ENCODE measurements at places on chromosomes 2 and 18. TPM values are rescaled to one million over a fixed set of nuclear protein-coding genes. Genes with fewer than 3 reads are reported as not detected.

DNA sequence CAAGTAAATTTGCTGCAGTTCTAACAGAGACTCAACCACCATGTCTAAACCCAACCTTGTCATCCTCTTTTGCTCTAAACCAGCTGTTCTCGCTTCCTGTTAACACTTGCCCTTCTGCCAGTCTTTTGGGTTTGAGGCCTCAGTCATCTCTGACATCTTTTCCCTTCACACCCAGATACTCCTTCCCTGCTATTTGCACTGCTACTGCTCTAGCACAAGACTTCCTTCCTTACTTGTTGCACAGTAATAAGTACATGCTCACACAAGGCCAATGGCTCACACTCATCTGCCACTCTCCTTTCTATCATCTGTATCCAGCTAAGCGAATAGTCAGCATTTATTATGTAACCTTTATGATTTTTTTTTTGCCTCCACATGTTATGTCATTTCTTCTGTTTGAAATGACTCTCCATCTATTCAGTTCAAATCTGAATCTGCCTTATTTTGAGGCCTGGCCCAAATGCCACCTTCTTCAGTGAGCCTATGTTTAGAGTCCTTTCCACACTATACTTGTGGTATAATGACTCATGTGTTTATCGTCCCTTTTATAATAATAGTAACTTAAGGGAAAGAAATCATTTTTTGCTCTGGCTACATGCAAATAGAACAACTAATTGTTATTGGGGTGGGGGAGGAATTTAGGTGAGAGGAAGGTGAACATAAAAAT, 22.5 kb upstream of the CDKL4 start:
- H3K27me3 ChIP-seq: no peaks in the 10 kb centered on the region
- no peak for DNase-seq
- no peaks in the 10 kb centered on the region for H3K4me1 ChIP-seq
- H3K36me3 ChIP-seq: peaks cover 5% of the 10 kb centered on the region

DNA sequence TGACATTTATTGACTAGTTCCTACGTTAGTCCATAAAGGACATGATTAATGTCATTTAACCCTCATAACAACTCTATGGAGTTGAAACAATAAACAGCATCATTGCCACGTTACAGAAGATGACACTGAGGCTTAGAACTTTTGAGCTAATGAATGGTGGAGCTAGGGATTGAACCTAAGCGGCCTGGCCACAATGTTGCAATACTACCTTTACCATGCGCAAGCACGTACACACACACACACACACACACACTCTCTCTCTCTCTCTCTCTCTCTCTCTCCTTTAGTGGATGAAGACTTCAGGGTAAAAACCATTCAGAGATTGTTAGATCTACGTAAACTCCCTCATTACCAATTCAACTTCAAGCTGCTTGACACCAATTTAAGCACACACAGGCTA, 875 bp upstream of the MAP3K19 start:
- no peak overlapping the region for H3K27ac ChIP-seq
- H3K4me1 ChIP-seq: peaks cover 2% of the 10 kb centered on the region
- H3K36me3 ChIP-seq: no peaks in the 10 kb centered on the region
- DNase-seq: no peak
- H3K4me3 ChIP-seq: no peak overlapping the region

DNA sequence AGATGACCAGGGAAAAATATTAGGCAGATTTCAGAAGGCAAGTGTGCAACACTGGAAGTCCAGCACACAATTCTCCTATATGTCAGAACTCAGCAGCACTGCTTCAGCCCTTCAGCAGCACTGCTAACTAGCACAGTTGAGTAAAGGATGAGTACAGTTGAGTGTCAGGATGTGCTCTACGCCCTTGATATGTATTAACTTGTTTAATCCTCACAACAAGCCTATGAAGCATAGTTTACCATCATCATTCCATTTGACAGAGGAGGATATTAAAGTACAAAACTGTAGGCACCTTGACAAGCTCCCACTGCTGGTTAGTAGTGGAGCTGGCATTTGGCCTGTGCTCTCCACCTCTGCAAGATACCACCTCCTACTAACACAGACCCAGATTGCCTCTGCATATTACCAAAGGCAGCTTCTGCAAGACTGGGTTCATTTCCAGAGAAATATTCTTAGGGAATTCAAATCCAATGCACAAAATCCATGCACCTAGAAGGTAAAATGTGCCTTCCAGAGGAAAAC, 230.8 kb downstream of the ANAPC1 start:
- H3K27me3 ChIP-seq: no peaks in the 10 kb centered on the region
- H3K36me3 ChIP-seq: no peaks in the 10 kb centered on the region
- no peak for DNase-seq
- H3K4me1 ChIP-seq: no peaks in the 10 kb centered on the region

DNA sequence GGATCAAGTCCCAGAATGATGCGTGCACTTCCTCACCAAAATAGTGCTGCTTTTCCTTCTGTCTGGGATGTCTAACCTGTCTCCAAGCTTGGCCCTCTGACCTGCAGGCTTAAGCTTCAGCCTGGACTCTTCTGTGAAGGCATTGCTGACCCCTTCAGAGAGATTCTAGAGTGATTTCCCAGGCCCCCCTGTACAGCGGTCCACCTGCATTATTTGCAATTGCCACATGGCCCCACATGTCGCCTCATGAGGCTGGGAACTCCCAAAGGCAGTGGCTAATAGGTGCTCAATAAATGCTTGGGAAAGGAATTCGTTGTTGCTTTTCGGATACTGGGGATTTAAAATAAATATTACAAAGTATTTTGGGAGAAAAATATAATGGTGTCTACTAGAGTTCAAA, 32.3 kb upstream of the MEP1B start:
- H3K36me3 ChIP-seq: no peaks in the 10 kb centered on the region
- no peak for DNase-seq
- H3K27ac ChIP-seq: no peak overlapping the region
- no peaks in the 10 kb centered on the region for H3K4me1 ChIP-seq
- no peak overlapping the region for H3K4me3 ChIP-seq

DNA sequence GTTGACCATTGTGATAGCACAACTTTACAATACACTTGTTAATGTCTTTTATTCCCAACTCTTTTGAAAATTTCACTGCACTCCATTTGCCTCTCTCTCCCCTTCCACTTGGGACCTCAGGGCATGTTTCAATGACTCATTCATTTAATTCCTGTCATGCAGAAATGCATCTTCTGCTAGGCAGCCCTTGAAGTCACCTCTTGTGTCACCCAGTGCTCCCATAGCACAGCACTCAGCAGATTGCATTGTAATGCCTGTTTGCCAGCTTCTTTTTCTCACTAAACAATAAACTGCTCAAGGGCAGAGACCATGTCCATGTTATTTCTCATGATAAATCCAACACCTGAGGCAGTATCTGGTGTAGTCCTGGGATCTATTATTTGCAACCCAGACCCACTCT, 85.9 kb upstream of the ACSL3 start:
- no peaks in the 10 kb centered on the region for H3K4me1 ChIP-seq
- DNase-seq: no peak
- H3K27me3 ChIP-seq: no peaks in the 10 kb centered on the region

- H3K27ac ChIP-seq: no peak overlapping the region
- H3K4me1 ChIP-seq: peaks cover 4% of the 10 kb centered on the region
- no peaks in the 10 kb centered on the region for H3K27me3 ChIP-seq
- H3K4me3 ChIP-seq: no peak overlapping the region
- no peaks in the 10 kb centered on the region for H3K36me3 ChIP-seq
Observed at GRCh38 chr2:106062627-106063026, 131.5 kb downstream of the UXS1 start.

- H3K27ac ChIP-seq: no peak overlapping the region
- peaks cover 7% of the 10 kb centered on the region for H3K4me1 ChIP-seq
- no peaks in the 10 kb centered on the region for H3K36me3 ChIP-seq
- no peak for DNase-seq
- no peaks in the 10 kb centered on the region for H3K27me3 ChIP-seq
Observed at GRCh38 chr18:35026407-35027061, 14.7 kb upstream of the MAPRE2 start.

DNA sequence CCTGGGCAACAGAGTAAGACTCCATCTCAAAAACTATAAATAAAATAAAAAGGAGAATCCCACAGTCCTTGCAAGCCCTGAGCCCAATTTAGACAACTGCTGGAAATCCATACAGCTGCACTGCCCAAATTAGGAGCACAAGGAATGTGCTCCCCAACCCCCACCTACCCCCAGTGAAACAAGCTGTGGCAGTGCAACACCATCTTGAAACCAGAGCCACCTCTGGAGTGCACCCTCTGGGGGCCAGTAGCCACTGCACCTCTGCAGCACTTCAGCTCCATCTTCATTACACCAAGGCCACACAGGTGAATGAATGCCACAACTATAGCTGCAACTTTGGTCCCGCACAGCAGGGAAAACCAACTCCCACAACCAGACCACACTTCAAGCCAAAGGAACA, 37.3 kb downstream of the USP34 start:
- no peaks in the 10 kb centered on the region for H3K27me3 ChIP-seq
- H3K36me3 ChIP-seq: no peaks in the 10 kb centered on the region
- no peak for DNase-seq
- H3K4me1 ChIP-seq: peaks cover 13% of the 10 kb centered on the region

DNA sequence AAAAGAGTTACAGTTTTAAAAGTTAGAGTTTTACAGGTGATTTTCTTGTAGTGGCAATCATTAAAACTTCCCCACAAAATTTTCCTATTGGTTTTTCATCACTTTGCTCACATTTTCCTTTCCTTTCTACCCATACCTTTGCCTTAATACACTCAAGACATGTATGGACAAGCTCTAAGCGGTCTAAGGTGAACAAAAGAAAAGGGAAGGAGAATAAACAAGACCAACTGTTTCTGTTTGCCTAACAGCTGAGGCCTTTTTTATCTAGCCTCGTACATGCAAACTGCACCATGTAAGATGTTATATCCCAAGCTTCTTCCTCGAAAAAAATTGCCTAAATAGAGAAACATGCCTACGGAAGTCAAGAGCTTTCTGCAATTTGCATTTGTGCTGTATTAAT, 33.9 kb upstream of the TBC1D8 start:
- H3K4me3 ChIP-seq: no peak overlapping the region
- H3K36me3 ChIP-seq: no peaks in the 10 kb centered on the region
- no peak for DNase-seq
- no peaks in the 10 kb centered on the region for H3K27me3 ChIP-seq
- H3K4me1 ChIP-seq: no peaks in the 10 kb centered on the region

GRCh38 chr2:38505779-38506178, 96.9 kb downstream of the HNRNPLL start:
- DNase-seq: no peak
- no peaks in the 10 kb centered on the region for H3K36me3 ChIP-seq
- H3K27me3 ChIP-seq: no peaks in the 10 kb centered on the region
- H3K4me1 ChIP-seq: peaks cover 10% of the 10 kb centered on the region

DNA sequence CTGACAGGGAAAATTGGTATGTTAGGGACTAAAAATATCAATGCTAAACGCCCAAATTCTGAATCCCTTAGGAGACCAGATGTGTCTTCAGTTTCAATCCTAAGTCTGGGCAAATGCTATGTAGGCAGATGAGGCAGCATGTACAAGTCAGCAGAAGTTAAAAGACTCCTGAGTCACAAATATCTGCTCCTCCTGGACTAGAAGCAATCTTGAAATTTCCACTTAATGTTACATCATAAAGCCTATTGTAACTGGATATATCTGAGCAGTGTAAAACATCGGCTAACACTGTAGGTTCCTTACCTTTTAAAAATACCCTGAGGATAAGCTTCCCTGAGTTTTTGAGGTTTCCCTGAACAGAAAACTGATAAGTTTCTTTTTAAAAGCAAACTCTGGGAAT, 1087.6 kb upstream of the PIK3C3 start:
- no peaks in the 10 kb centered on the region for H3K36me3 ChIP-seq
- H3K4me3 ChIP-seq: no peak overlapping the region
- no peak for DNase-seq
- no peak overlapping the region for H3K27ac ChIP-seq
- H3K4me1 ChIP-seq: no peaks in the 10 kb centered on the region

- peaks cover 8% of the 10 kb centered on the region for H3K36me3 ChIP-seq
- H3K27me3 ChIP-seq: no peaks in the 10 kb centered on the region
- no peak for DNase-seq
- H3K4me1 ChIP-seq: no peaks in the 10 kb centered on the region
Observed at GRCh38 chr2:202307690-202308089, 42.1 kb downstream of the NOP58 start.

The CD8B2 gene
- total RNA-seq: 0.09 TPM

The ACVR2A gene
- 18.4 TPM for total RNA-seq

The CBLN2 gene
- 0.88 TPM for total RNA-seq

The RESP18 gene
- total RNA-seq: not detected

The SERPINB11 gene
- total RNA-seq: not detected

The MEIS1 gene
- 36.7 TPM for total RNA-seq

The KLHL14 gene
- total RNA-seq: 15.4 TPM

The RIF1 gene
- 36.8 TPM for total RNA-seq

Measured in kidney (tissue), 22 donors.